ENCODE measurements at places on chromosomes 1 and 21.

DNA sequence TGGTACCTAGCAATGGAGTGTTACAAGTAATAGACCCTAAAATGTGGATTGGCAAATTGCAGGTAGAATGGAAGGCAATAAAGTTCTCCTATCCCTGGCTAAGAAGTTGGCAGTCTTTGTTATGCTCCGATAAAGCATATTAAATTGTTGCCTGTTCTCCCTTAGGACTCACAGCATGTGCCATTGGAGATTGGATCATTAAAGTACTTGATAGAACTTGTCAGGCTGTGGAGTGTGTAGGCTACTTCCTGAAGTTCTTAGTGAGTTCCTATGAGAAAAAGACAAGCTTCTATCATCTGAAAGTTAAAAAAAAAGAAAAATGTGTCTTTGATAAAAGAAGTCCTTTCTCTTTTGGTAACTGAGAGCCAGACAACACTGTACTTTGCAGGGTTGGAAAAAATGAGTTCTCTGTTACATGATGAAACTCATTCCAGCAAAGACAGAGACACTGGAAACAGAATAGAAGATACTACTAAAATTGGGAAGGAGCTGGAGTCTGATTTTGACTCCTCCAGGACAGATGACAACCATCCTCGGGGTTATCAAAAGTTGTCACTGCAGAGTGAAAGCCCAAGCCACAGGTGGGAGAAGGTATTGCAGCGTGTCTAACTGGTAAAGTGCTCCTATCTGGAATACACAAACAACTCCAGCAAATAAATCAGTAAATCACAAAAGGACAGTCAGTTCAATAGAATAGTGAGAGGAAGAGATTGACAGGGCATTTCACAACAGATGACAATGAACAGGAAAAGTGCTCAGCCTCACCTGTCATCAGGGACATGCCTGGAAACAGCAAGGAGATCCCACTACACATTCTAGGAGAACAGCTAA is 87.5 kb upstream of the WDR26 start:
- peak; percentile 98 for DNase-seq

- peak; percentile 1 for DNase-seq
Observed at GRCh38 chr1:105608713-105609112, 1447.8 kb upstream of the PRMT6 start.

DNA sequence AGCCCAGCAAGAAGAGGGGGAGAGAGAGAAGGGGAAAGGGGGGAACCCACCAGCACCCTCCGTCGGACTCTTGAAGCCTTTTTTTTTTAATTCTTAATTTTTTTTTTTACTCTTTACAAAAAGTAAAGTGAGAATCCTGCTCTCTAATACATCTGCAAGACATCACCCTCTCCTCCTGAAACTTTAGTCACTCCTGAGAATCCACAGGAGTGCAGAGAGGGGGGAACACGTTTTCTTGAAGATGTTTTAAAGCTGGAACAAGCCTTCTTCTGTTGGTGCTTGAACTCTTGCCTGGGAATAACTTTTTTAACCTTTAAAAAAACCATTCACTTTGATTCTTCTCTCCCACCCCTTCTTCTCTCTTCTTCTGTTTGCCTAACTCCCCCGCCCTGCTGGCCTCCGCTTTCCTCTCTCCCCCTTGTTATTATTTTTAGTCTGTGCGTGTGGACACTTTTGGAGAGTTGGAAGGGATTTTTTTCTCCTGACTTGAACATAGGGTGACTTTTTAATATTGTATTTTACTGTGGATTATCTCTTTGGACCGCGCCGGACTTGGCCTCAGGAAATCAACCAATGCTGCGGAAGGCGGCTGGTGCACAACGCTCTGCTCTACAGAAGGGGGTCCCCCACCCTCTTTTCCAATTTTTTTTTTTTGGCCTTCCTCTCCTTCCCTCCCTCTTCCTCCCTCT is 383 bp upstream of the PRRX1 start:
- peak; percentile 33 for DNase-seq

- no peak for DNase-seq
Observed at GRCh38 chr1:95832370-95832769, 598.4 kb downstream of the RWDD3 start.

DNA sequence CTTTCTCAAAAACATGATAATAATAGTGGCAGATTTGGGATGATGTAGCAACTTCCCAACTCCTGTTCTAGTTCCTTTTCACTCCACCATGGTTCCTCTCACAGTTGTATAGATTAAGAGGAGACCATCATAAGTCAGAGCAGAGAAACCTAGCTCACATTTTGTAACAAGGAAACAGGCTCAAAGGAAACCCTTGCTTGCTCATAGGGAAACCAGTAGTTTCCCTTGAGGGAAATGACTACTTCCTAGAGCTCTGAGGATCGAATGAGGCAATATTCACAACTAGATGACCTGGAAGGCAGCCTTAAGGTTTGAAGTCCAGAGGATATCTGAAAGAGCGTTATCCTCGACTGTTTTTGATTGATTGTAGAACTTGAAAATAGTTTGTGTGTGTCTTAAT is 76.1 kb upstream of the C8B start:
- no peak for DNase-seq

- DNase-seq = no peak
Observed at GRCh38 chr1:70348399-70349165, 5.9 kb downstream of the ANKRD13C start.

GRCh38 chr1:90708826-90709225 is 8.3 kb downstream of the BARHL2 start:
- no peak for DNase-seq

GRCh38 chr1:19317126-19317910 is 5.2 kb downstream of the SLC66A1 start:
- DNase-seq = no peak

- no peak for DNase-seq
Observed at GRCh38 chr1:53241828-53242227, 3.5 kb upstream of the MAGOH start.

DNA sequence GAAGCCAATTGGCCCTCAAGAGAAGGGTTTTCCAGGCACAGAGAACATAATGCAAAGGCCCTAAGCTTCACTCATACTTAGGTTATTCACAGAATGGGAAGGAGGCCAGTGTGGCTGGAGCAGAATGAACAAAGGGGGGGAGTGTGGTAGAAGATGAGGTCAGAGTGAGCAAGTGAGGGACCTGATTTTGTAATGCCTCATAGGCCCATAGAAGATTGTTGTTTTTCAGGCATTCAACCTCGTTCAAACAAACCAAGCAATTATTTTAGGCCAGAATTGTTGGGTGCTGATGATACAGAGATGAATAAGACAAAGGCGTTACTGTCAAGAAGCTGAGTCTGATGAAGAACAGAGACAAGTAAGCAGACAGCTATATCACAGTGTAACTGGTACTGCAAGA is 54.5 kb upstream of the RAP1A start:
- peak; percentile 82 for DNase-seq

GRCh38 chr1:201790261-201790660 is 38.7 kb upstream of the IPO9 start:
- no peak for DNase-seq

DNA sequence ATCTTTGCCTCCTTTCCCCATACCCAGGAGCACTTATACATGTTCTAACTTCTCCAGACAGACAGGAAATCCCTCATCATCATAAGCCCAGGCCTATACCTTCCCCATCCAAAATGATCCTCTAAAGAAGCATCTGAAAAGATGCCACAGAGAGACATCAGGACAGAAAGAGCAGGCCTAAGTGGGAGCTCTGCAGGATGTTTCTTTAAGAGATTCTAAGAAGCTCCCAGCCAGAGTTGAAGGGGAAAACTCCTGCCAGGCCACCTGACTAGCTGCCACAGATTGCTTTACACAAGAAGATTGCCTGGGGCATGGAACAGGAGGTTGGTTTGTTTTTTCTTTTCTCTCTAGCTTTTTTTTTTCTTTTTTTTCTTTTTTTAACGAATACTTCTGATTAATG is 275.8 kb downstream of the VAV3 start:
- DNase-seq = peak; percentile 28

DNA sequence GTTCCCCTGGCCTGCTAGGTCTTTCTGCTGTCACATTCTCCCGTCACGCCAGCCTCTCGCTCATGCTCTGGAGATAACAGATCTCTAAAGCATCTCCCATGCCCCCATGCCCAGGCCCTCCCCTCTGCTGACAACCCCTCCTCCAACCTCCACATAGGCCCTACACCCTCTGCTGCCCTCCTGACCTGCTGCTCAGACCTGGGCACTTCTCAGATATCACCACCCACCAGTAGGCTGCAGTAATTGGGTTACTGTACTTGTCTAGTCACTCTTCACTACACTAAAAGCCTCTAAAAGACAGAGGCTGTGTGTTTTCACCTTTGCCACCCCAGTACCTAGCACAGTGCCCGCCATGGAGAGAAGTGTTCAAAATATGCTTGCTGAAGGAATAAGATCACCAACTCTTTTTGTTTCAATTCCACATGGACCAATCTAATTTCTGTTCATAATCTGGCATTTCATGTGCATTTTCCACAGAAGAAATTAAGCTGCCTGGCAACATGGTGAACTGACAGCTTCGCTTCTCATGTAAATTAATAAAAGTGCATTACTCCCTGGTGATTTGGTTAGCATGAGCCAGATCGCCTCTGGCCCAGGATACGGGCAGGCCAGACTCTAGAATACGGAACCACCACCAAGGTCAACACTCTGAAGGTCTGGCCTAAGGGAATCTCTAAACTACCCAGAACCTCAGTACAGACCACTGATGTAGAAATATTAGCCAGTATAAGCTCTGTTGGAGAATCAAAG is 20.7 kb downstream of the LBR start:
- no peak for DNase-seq

DNA sequence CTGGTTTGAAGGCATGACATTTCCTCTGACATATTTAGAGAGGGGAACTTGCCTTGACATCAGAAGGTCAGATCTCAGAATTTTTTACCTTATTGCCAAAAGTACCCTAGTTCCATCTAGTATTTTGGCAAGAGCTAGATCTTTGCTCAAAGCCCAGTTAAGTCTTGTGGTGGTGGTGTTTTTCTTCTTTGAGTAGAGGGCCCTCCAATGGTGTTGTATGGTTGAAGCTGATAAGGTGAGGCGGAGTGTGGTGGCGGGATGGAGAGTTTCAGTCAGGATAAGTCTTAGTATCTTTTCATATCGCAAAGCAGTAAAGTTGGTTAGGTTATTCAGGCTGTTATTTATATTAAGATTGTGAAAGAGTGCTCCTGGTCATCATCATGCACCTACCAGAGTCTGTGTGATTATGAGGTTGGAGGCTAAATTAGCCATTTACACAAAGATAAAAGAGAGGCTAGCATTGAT is 20.1 kb upstream of the MACF1 start:
- no peak for DNase-seq

- no peak for DNase-seq
Observed at GRCh38 chr1:38992412-38993111, 1.5 kb downstream of the AKIRIN1 start.

- DNase-seq = no peak
Observed at GRCh38 chr1:9031484-9032259, 5.4 kb upstream of the SLC2A7 start.

DNA sequence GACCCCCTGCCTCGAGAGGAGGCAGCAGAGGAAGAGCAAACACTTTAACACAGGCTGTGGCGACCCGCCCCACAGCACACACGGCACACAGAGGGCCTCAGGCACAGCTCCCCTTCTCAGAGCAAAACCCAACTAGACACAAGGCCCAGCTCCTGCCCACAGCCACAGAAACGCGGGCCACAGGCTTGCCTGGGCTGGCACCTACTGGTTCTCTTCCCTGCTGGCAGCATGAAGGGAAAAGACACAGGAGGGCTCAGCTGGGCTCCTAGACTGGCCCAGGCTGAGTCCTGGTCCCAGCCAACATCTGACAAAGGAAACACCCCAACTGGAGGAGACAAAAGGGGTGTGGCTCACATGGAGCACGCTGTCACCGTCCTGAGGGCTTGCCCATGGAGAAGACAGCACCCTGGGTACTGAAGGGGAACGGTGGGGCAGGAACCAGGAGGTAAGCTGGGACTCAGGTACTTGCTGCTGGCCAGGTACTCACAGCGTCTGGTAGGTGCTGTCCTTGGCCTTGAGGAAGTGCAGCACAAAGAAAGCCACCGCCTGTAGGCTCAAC is 3.5 kb downstream of the CD164L2 start:
- no peak for DNase-seq

- DNase-seq = peak; percentile 47
Observed at GRCh38 chr21:42652527-42653230, 742 bp upstream of the PDE9A start.

GRCh38 chr1:234721476-234722269 is 111.7 kb upstream of the IRF2BP2 start:
- DNase-seq = no peak

GRCh38 chr1:21237446-21238088 is 52.7 kb downstream of the ECE1 start:
- DNase-seq = no peak

GRCh38 chr1:205012391-205013140 is 30.4 kb upstream of the CNTN2 start:
- no peak for DNase-seq

DNA sequence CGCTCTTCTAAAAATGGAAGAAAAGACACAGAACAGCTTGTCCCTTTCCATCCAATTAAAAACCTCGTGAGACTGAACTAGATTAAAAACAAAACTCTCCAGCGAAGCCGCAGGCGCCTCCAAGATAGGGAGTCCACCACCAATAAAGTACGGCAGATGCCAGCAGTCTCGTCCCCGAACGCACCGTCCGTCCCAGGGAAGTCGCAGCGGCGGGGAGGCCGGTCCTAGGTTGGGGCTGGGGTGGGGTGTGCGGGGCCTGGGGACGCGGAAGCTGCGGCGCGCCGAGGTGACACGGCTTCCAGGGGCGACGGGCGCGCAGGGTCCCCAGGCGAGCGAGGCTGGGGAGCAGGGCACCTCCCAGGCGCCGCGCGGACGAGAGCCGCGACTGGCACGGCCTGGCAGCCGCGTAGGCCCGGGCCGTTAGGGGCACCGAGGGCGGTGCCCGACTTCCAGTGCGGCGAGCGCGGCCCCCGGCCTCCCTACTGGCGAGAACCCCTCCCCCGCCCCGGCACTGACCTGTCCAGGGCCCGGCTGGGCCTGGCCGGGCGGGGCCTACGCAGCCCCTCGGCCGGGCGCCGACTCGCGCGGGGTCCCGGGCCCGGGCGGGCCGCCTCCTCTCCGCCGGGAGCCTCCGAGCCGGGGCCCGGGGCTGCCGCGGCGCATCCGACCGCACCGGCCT is 28.3 kb upstream of the A3GALT2 start:
- no peak for DNase-seq

GRCh38 chr1:168691541-168691940 is 37.5 kb downstream of the DPT start:
- no peak for DNase-seq

GRCh38 chr1:100266741-100267140 is 725 bp downstream of the RTCA start:
- no peak for DNase-seq

- DNase-seq = no peak
Observed at GRCh38 chr1:178367151-178367550, 129.6 kb downstream of the CLEC20A start.

GRCh38 chr21:27831816-27832569 is 865.1 kb upstream of the ADAMTS5 start:
- DNase-seq = no peak

DNA sequence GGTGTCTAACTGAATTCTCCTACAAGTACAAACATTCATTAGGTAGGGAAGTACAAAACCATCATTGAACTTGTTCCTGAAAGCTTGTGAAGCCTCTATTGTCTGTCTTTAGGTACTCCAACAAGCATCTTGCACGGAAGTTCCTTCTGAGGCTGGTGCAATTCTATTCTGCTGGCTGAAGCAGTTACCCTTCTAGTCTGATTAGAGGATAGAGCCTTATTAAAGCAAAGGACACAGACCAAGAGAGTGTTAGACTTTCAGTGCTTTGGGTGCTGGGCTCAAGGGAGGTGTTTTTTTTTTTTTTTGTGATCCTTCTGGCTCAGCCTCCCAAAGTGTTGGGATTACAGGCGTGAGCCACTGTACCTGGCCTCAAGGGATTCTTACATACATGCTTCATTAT is 43.8 kb downstream of the HHAT start:
- no peak for DNase-seq

- DNase-seq = peak; percentile 20
Observed at GRCh38 chr1:186974774-186975181, 146.0 kb downstream of the PLA2G4A start.

Data from COLO829 (cell line).